Panc1 (cell line): ENCODE measurements at places on chromosomes 1 and 21.
A peak's percentile ranks its signal among the peaks of the same experiment; 100 is the strongest.

GRCh38 chr1:232218955-232219865 lies 410.7 kb downstream of the SIPA1L2 start:
- no peak for DNase-seq

DNA sequence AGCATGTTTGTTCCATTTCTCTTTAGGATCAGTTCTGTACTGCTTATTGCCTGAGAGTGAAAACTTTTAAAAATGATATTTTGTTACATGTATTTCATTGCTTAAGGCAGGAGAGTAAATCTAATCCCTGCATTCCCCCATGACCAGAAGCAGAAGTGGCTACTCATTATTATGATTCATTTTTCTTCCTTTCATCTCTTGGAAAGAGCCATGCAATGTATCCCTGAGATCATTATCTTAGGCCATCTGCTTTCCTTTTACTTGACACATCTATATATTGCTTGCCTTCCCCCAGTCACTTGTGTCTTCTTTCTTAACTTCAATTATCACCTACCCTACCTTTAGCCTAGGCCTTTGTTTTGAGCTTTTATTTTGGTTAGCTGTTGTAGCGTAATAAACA lies 430.4 kb upstream of the CHRM3 start:
- DNase-seq, result no peak

GRCh38 chr1:117653732-117654492 lies 48.1 kb downstream of the TENT5C start:
- no peak for DNase-seq

DNA sequence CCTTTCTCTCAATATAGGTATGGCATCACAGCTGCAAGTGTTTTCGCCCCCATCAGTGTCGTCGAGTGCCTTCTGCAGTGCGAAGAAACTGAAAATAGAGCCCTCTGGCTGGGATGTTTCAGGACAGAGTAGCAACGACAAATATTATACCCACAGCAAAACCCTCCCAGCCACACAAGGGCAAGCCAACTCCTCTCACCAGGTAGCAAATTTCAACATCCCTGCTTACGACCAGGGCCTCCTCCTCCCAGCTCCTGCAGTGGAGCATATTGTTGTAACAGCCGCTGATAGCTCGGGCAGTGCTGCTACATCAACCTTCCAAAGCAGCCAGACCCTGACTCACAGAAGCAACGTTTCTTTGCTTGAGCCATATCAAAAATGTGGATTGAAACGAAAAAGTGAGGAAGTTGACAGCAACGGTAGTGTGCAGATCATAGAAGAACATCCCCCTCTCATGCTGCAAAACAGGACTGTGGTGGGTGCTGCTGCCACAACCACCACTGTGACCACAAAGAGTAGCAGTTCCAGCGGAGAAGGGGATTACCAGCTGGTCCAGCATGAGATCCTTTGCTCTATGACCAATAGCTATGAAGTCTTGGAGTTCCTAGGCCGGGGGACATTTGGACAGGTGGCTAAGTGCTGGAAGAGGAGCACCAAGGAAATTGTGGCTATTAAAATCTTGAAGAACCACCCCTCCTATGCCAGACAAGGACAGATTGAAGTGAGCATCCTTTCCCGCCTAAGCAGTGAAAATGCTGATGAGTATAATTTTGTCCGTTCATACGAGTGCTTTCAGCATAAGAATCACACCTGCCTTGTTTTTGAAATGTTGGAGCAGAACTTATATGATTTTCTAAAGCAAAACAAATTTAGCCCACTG lies 11.5 kb downstream of the HIPK1 start:
- DNase-seq, result no peak

DNA sequence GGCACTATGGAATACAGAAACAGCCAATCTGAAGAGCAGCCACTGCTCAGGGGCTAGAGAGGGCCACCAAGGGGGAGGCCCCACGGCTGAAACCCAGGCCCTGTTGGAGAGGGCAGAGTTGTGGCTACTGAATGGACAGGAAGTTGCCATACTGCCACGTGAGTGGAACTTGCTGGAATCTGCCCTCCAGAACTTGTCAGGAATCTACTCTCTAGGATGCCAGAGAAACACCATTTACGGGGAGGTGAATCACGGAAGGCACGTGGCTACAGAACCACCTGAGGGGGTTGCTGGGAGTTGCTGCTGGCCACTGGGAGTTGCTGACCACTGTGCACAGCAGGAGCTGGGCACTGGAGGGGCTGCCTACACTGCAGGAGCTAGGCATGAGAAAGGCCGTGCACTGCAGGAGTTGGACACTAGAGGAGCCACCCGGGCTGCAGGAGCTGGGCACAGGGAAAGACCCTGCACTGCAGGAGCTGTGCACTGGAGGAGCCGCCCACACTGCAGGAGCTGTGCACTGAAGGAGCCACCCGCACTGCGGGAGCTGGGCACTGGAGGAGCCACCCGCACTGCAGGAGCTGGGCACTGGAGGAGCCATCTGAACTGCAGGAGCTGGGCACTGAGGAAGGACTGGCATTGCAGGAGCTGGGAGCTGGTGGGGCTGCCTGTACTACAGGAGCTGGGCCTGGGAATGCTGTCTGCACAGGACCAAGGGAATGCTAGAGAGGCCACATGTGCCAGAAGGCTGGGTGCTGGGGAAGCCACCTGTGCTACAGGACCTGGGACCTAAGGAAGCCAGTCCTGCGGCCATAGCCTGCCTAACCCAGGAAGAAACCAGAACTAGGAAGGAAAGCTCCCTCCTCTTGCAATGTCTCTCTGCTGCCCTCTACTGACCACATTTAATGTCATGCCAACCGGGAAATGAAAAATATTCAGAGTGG lies 343.4 kb downstream of the MATN1 start:
- DNase-seq, result peak; percentile 63

- DNase-seq, result no peak
These were observed 23.2 kb upstream of the ZNF648 start for GRCh38 chr1:182084487-182085316.

DNA sequence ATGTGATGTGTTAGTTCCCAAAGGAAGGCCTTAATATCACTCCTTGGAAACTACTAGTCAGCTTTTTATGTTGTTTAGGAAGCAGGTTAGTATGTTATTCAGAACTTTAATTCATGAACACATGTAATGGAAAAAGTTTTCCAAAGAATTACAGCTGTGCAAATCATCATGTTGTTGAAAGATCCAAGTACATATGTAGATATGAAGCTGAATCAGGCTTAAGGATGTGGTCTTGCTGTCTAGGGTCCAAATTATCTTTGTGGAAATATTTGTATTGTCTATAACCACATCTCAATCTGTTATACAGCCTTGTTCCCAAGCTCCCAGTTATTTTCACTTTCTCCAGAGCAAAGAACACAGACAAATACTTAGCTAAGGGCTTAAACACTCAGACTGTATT lies 231.6 kb downstream of the TPR start:
- DNase-seq, result no peak

DNA sequence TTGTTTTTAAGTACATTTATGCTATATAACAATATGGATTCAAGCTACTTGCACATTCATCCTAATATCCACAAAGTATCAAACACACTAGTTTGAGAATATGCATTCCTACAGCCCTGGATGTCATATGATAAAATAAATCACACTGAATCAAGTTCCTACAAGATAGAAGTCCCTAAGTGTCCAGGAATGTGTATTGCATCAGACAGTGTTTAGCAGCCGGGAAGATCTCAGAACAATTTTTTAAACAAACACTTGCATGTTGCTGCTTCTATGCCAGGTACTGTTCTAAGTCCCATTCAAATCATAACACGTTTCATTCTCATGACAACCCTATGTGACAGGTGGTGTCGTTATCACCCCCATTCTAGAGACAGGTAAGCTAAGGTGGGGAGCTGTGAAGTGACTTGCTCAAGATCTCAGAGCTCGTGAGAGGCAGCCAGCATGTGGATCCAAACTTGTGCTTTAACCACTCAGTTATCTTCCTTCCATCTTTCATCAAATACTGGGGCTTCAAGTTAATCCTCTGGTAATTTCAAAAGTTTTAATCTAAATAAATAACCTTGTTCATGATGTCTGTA lies 68.3 kb upstream of the KIF26B start:
- DNase-seq, result no peak

- DNase-seq, result no peak
These were observed 327.6 kb downstream of the DPYD start for GRCh38 chr1:97593192-97593591.

GRCh38 chr1:107979926-107980325 lies 14.9 kb upstream of the VAV3 start:
- DNase-seq, result no peak

DNA sequence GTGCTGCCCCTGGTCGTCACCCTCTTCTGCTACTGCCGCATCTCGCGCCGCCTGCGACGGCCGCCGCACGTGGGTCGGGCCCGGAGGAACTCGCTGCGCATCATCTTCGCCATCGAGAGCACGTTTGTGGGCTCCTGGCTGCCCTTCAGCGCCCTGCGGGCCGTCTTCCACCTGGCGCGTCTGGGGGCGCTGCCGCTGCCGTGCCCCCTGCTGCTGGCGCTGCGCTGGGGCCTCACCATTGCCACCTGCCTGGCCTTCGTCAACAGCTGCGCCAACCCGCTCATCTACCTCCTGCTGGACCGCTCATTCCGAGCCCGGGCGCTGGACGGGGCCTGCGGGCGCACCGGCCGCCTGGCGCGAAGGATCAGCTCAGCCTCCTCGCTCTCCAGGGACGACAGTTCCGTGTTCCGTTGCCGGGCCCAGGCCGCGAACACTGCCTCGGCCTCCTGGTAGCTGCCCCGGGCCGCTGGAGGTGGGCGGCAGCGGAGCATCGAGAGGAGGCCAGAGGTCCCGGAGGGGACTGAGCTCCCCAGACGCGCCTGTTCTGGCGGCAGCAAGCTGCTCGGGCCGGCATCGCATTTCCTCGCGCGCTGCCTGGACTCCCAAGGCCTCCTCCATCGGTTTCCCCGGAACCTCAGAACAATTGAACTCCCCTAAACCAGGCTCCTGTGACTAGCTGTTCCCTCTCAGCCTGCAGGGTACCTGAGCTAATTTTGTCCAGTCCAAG lies 1.1 kb downstream of the GPR25 start:
- no peak for DNase-seq

DNA sequence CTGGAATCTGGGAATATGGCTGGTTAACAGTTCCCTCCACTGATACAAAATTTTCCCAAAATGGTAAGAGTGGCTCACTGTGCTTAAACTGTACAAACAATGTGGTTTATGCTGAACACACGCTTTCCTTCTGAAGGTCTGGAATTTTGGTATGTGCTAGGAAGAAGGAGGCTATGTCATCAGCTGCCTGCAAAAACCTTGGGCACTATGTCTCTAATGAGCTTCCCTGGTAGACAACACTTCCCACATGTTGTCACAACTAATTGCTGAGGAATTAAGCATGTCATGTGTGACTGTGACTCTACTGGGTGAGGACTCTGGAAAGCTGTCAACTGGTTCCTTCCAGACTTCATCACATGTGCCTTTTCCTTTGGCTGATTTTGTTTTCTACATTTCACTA lies 29.2 kb downstream of the IPP start:
- no peak for DNase-seq

DNA sequence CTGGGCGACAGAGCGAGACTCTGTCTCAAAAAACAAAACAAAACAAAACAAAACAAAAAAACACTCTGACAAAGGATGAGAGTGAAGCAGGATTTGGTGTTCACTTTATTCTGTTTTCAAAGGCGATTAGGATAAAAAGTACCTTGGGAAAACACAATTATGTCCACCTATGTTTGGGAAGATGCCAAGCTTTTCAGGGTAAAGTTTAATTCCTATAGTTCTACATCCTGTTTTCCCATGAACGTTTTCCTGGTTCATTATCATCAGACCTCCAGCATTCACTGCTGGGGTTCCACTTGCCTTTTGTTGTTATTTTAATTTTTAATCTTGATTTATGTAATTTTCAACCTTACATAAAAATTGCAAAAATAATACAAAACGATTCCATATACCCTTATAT lies 4.9 kb upstream of the NID1 start:
- no peak for DNase-seq

DNA sequence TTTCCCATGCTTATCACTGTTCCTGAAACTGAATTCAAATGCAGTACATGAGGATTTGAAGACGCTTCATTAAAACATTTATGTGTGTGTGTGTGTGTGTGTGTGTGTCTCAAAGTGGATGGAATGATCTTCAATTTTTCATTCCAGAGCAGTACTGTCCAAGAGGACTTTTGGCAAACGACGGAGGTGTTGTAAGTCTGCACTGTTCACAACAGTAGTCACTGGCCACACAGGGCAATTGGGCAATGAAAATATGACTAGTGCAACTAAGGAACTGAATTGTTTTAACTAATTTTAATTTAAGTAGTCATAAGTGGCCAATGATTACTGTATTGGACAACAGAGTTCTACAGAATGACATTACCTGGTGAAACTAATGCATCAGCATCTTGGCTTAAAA lies 5.0 kb downstream of the TAF5L start:
- no peak for DNase-seq

DNA sequence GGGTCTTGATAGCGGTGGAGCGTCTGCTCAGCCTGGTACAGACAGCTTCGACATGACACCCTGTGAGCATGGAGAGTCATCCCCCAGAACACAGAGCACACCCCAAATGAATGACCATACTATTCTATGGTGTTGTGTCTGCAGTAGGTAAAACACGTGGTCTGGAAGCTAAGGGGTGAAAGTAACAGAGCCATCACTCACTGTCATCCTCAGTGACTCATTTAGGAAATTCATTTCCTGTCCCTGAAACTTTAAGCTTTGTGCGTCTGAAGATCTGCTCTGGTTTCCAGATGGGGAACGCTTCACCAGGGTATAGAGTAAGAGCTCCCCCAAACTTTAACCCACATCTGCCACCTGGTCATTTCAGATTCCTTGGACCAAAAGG lies 94.8 kb upstream of the DISP3 start:
- DNase-seq, result no peak

DNA sequence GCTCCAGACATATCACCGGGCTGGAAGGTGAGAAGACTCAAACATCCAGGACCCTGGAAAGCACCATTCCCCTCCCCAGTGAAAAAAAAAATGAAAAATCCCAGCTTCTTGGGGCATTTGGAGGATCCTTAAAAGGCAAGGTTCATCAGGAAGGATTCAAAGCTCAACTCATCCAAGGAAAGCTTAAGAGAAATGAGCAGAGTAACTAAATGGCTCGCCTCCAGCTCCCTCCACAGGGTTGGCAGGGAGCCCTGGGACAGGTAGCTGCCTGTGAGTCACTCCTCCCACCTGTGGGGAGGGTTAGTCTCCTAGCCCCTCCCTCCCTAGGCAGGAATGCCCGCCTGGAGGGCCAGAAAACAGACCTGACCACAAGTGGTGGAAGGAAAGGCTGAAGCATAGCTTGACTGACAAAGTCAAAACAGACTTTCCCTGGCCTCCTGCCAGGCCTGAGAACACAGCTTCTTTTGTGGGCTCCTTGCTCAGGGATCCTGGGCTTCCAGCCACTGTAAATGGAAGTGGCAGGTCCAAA lies 712 bp upstream of the LAMB3 start:
- no peak for DNase-seq

DNA sequence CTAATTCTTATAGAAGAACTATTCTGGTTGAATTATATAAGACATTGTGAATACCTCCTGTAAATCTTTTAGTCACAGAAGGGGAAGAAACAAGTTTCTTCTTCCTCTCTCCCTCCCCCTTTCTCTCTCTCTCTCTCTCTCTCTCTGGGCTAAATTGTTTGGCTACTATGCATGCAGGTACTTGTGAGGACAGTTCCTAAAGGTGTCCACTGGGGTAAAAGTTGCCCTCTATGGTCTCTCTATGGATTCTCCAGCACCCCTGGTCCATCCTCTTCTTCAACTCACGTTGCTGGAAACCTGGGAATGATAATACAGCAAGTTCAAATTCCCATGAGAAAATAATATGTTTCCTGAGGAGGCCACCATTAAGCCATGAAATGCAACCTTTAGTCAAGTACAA lies 5.8 kb downstream of the OR6K3 start:
- DNase-seq, result no peak
